ENCODE measurements at places on chromosomes 2 and 18. TPM values are rescaled to one million over a fixed set of nuclear protein-coding genes. Genes with fewer than 3 reads are reported as not detected.

DNA sequence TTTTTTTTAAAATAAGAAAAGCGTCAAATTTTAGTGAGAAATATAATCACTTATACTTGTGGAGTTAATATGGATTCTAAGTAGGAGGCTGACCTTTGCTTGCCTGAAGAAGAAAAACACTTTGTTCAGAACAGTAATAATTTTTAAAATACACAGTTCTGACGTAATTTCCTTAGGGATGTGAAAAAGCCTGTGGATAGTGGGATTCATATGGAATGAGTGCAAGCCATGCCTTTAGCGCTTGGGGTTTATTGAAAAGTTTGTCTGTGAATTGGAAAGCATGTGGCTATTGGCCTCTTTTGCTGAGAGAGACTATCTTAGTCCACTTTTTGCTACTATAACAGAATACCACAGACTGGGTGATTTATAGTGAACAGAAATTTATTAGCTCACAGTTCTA, 151.3 kb downstream of the CCDC85A start:
- peak overlapping the region; percentile 46 for H3K27ac ChIP-seq
- H3K4me3 ChIP-seq: no peak overlapping the region
- DNase-seq: no peak
- no peaks in the 10 kb centered on the region for H3K27me3 ChIP-seq
- peaks cover 30% of the 10 kb centered on the region for H3K4me1 ChIP-seq

Gene IDH1
- total RNA-seq: 31.7 TPM

Gene LDLRAD4
- total RNA-seq: 35.2 TPM

DNA sequence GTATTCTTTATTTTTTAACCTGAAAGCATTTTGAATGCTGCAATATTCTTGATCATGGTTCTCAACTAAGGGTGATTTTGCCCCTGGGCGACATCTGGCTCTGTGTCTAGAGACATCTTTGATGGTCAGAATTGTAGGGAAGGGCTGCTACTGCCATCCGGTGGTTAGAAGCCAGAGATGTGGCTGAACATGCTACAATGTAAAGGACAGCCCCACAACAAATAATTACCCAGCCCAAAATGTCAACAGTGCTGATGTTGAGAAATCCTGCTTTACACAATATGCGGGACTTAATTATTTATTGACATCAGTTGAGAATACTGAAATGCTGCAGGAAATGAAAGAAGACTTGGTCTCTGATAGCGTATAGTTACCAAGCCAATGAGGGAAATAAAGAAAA, 37.5 kb upstream of the SERPINB2 start:
- H3K4me1 ChIP-seq: no peaks in the 10 kb centered on the region
- no peak overlapping the region for H3K27ac ChIP-seq
- no peak for DNase-seq
- no peaks in the 10 kb centered on the region for H3K27me3 ChIP-seq
- no peaks in the 10 kb centered on the region for H3K36me3 ChIP-seq

DNA sequence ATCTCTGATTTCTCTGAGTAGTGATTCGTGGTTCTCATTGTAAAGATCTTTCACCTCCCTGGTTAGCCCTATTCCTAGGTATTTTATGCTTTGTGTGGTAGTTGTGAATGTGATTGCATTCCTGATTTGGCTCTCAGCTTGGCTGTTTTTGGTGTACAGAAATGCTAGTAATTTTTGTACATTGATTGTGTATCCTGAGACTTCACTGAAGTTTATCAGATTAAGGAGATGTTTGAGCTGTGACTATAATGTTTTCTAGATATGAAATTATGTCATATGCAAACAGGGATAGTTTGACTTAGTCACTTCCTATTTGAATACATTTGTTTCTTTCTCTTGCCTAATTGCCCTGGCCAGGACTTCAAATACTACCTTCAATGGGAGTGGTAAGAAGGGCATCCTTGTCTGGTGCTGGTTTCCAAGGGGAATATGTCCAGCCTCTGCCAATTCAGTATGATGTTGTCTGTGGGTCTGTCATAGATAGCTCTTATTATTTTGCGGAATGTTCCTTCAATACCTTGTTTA, 251.9 kb upstream of the ZNF804A start:
- no peaks in the 10 kb centered on the region for H3K4me1 ChIP-seq
- no peaks in the 10 kb centered on the region for H3K36me3 ChIP-seq
- no peak overlapping the region for H3K4me3 ChIP-seq
- H3K27me3 ChIP-seq: no peaks in the 10 kb centered on the region
- DNase-seq: no peak

Gene VAMP5
- 33.9 TPM for total RNA-seq

- DNase-seq: no peak
- peaks cover 25% of the 10 kb centered on the region for H3K4me1 ChIP-seq
- H3K4me3 ChIP-seq: no peak overlapping the region
Measured at GRCh38 chr2:176100547-176101140, 1.0 kb downstream of the HOXD12 start.

DNA sequence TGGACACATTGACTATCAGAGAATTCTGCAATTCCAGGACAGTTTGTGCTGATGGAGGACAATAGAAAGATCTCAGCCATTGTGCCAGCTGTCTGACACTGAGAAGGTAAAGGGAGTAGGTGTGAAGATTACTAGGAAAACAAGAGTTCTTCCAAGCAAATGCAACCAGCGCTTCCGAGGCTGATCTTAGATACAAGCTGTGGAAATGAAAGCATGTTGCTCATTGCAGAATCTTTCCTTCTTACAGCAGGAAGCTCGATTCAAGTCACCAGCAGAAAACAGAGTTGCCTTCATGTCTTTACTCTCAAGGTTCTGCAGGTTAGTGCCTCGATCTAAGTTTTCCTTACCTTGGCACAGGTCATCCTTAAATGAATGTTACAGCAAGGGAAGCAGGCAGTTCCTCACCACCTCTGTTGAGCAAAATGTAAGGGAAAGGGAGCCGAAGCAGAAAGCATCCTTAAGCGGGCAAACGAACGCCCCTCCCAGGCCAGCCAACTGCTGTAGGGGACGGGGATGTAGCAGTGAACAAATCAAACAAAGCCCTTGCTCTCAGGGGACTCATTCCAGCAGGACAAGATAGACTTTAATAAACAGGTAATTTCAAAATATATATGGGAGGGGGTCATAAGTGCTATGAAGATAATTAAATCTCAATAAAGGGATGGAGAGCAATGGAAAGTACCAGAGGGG, 54.3 kb downstream of the MARCHF4 start:
- H3K27ac ChIP-seq: no peak overlapping the region
- no peaks in the 10 kb centered on the region for H3K27me3 ChIP-seq
- peaks cover 6% of the 10 kb centered on the region for H3K4me1 ChIP-seq
- no peak overlapping the region for H3K4me3 ChIP-seq
- no peaks in the 10 kb centered on the region for H3K36me3 ChIP-seq
- DNase-seq: no peak

Gene CABYR
- total RNA-seq: 0.49 TPM

DNA sequence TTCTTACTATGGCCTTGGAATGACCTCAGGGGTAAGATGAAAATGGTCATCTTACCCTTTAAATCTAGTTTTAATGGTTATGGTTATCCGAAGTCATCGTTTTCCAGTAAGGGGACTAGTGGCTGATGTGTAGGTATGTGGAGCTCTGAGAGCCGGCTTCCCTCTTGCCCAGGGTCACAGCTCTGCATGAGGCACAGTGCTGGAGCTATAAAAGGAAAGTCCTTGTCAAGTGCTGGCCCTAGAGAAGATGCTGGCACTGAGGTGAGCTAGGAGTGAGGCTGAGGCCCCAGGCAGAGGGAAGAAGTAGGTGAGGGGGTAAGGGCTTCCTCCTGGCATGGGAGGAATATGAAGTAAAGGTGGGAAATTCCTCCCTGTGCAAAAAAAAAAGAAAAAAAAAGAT, 35.0 kb downstream of the SMARCAL1 start:
- peaks cover 4% of the 10 kb centered on the region for H3K4me1 ChIP-seq
- peaks cover 100% of the 10 kb centered on the region for H3K36me3 ChIP-seq

DNA sequence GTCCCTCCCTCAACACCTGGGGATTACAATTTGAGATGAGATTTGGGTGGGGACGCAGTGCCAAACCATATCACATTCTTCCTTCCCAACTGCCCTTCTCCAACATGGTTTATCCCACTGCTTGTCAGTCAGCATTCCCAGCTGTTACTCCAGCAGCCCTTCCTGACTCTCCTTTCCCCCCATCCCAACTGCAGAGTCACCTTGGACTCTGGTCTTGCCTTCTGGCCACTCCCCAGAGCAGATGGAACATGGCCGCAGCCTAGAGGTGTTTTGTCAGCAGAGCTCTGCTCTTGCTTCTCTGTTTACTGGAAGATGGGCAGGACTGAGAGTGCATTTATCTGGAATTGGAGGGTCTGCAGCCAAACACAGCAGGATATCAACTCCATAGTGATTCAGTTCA, 51.2 kb upstream of the MEX3C start:
- H3K4me1 ChIP-seq: no peaks in the 10 kb centered on the region
- no peak overlapping the region for H3K4me3 ChIP-seq
- no peaks in the 10 kb centered on the region for H3K27me3 ChIP-seq
- H3K27ac ChIP-seq: no peak overlapping the region
- H3K36me3 ChIP-seq: no peaks in the 10 kb centered on the region

DNA sequence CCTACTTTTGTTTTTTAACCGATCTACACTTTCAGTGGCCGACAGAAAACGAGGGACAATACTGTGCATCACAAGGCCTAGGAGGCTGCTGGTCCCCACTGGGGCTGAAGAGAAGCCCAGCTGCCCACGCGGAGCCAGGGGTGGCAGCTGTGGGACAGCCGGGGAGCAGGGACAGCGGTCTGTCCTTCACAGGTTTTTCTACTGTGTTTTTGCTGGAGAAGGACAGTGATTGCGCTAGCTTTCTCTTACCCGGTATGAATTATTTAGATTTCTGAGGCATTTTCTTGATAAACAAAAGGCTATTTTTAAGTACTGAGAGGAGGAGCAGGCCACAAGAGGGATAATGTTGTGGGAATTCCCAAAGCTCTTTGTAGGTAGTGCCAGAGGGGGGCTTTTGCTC, 219.8 kb downstream of the ATAD2B start:
- no peak overlapping the region for H3K27ac ChIP-seq
- H3K27me3 ChIP-seq: no peaks in the 10 kb centered on the region
- H3K4me1 ChIP-seq: no peaks in the 10 kb centered on the region
- H3K4me3 ChIP-seq: no peak overlapping the region
- DNase-seq: no peak
- no peaks in the 10 kb centered on the region for H3K36me3 ChIP-seq

- H3K36me3 ChIP-seq: no peaks in the 10 kb centered on the region
- no peaks in the 10 kb centered on the region for H3K4me1 ChIP-seq
- no peak for DNase-seq
- no peak overlapping the region for H3K4me3 ChIP-seq
- H3K27ac ChIP-seq: no peak overlapping the region
Measured at GRCh38 chr2:235161565-235161964, 209.7 kb downstream of the SH3BP4 start.

DNA sequence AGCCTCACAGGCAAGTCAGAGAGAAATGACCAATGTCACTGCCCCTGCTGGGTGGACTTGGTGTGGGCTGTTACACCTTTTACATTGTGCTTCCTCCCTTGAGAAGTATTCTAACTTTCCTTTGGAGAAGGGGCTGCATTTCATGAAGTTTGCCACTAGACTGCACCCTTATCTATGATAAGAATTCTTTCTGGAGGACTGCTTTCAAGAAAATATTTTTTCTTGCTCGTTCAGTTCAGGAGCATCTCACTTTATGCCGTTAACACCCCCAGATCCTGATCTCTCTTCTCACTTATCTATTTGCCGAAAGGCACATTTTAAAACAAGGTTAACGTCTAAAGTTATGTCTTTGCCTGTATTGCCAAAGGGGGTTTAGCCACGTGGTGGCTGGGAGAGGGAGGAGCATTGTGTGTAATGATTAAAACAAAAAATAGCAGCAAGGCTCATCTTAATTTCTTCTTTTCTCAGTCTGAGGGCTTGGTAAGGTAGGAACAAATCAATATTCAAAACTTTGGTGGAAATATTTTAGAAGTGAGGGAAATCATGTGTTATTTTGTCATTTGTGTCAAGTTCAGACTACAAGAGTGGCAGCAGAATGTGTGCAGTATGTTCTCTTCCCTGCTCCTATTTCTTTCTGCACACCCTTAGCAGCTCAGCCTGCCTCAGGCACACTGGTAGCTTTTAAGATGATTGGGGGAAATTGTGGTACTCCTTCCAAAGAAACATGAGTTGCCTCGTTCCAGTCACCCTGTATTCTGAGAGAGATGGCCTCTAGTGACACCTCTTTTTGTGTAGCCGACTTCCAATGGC, 1.6 kb upstream of the IGFBP5 start:
- H3K27me3 ChIP-seq: peaks cover 90% of the 10 kb centered on the region
- H3K36me3 ChIP-seq: no peaks in the 10 kb centered on the region
- H3K27ac ChIP-seq: peak overlapping the region; percentile 93

- no peaks in the 10 kb centered on the region for H3K36me3 ChIP-seq
- H3K4me3 ChIP-seq: no peak overlapping the region
- DNase-seq: no peak
- peaks cover 4% of the 10 kb centered on the region for H3K27me3 ChIP-seq
Measured at GRCh38 chr2:198371329-198371728, 566.9 kb downstream of the PLCL1 start.

Data from heart right ventricle (tissue), 16 donors.